ENCODE measurements at places on chromosomes 1 and 21.

GRCh38 chr1:205441716-205442050 lies 14.2 kb downstream of the BLACAT1 start:
- DNase-seq, result no peak

GRCh38 chr1:108685529-108685928 lies 6.6 kb upstream of the PRPF38B start:
- no peak for DNase-seq

GRCh38 chr1:40751802-40752201 lies 31.8 kb upstream of the KCNQ4 start:
- DNase-seq, result no peak

GRCh38 chr1:162988869-162989268 lies 80.3 kb upstream of the RGS4 start:
- no peak for DNase-seq

DNA sequence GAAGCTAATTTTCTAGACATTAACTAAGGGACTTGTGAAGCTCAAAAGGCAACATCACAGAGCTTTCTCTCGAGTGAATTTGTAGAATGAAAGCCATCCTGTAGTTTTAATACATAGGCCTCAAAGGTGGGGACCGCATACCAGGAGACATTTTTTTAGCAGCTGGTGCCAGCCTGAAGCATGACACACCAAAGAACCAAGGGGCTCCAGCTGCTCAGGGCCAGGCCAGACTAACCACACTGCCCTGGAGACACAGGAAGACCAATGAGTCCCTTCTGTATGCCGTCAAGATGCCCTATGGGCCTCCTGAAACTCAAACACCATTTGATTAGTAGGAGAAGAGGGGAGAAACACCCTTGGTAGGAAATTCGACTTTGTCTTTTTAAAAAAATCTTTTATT lies 113.9 kb upstream of the CACNA1E start:
- DNase-seq, result no peak

GRCh38 chr1:222357252-222357651 lies 190.7 kb downstream of the HHIPL2 start:
- DNase-seq, result no peak

DNA sequence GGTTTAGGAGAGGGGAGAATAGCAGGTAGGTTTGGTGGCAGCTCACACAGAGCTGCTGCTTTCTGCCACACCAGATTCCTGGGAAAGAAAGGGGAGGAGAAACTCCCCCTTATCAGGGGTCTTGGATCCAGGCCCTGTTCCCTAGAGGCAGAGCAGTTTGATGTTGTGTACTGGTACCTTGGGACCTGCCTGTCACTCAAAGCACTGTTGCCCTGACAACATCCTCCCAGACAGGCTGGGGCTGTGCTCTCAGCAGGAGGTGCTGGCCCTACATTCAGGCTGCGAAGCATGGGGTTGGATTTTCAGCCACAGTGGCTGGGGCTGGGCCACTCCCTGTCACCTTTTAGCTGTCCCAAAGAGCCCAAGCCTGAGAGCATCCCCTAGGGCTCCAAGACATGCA lies 188.0 kb downstream of the GRIK3 start:
- no peak for DNase-seq

DNA sequence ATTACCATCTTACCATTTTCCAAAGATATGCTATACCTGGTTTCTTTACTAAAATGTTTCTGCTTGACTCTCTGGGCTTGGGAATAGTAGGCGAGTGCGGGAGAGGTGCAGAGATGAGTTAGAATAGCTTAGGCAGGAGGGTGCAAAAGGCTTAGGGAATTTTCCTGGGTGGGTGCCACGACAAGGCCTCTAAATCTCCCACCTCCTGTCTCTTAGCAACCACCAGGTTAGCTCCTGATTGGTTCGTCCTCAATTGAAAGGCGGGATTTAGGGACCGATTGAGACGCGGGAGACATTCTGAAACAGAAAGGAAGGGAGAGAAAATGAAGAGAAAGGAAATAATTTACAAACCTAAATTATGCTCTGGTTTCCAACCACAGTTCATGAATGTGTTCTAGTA lies 3.1 kb downstream of the ACKR1 start:
- no peak for DNase-seq

- no peak for DNase-seq
Measured at GRCh38 chr1:16091296-16091695, 17.8 kb upstream of the FAM131C start.

- no peak for DNase-seq
Measured at GRCh38 chr1:156591181-156591431, 470 bp upstream of the NAXE start.

- no peak for DNase-seq
Measured at GRCh38 chr1:150281758-150282557, at the start of gene CIART. Gene CIART, plus strand, starts transcription at chr1:150282554. Its CDS starts 714 bp downstream, at chr1:150283268.

DNA sequence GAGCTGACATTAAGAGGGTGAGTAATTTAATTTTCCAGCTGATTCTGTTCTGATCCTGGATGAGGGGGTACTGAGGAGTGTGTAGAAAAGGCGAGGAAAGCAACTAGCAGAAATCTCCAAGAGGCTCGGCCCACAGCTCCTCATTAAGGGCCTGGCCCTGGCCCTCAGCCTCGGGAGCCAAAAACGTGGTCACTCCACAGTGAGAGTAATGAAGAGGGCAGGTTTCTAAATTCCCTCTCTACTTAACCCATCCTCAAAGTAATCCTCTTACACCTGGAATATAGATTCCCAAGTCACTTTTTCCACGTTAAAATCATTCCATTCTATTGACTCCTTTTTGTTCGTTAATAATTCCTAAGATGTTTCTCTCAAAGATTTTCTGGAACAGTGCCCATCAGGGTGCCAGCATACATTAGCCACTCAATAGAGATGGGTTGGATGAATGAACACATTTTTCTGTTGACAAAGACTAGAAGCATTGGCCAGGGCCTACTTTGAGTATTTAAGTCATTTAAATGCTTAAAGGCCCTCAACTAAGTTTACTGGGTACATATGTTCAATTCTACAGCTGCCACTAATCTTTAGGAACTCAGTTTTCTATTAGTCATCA lies 1.1 kb upstream of the COL11A1 start:
- DNase-seq, result no peak
